ENCODE measurements at places on chromosomes 16 and 17. TPM values are rescaled to one million over a fixed set of nuclear protein-coding genes. Genes with fewer than 3 reads are reported as not detected.
A peak's percentile ranks its signal among the peaks of the same experiment; 100 is the strongest.

GRCh38 chr16:50448522-50448921, 79.7 kb upstream of the BRD7 start:
- H3K27me3 ChIP-seq, result no peaks in the 10 kb centered on the region
- no peak overlapping the region for H3K27ac ChIP-seq
- DNase-seq, result peak; percentile 38
- H3K4me3 ChIP-seq, result no peak overlapping the region
- no peaks in the 10 kb centered on the region for H3K36me3 ChIP-seq

The PITPNM3 gene
- 0.50 TPM for total RNA-seq

- H3K27me3 ChIP-seq, result no peaks in the 10 kb centered on the region
- H3K4me1 ChIP-seq, result no peaks in the 10 kb centered on the region
- H3K36me3 ChIP-seq, result no peaks in the 10 kb centered on the region
- H3K27ac ChIP-seq, result no peak overlapping the region
Observed at GRCh38 chr17:72998343-72998742, 94.1 kb downstream of the SLC39A11 start.

- no peak within 1 kb of the TSS for H3K4me3 ChIP-seq
- no peaks in the 10 kb centered on the region for H3K27me3 ChIP-seq
Observed at GRCh38 chr17:43942051-43942685, at the start of gene PPY. Gene PPY (minus strand): TSS chr17:43942476. CDS start chr17:43941654, 822 bp downstream.

The KRTAP4-3 gene
- not detected for total RNA-seq

The TRIM16 gene
- 16.2 TPM for total RNA-seq

DNA sequence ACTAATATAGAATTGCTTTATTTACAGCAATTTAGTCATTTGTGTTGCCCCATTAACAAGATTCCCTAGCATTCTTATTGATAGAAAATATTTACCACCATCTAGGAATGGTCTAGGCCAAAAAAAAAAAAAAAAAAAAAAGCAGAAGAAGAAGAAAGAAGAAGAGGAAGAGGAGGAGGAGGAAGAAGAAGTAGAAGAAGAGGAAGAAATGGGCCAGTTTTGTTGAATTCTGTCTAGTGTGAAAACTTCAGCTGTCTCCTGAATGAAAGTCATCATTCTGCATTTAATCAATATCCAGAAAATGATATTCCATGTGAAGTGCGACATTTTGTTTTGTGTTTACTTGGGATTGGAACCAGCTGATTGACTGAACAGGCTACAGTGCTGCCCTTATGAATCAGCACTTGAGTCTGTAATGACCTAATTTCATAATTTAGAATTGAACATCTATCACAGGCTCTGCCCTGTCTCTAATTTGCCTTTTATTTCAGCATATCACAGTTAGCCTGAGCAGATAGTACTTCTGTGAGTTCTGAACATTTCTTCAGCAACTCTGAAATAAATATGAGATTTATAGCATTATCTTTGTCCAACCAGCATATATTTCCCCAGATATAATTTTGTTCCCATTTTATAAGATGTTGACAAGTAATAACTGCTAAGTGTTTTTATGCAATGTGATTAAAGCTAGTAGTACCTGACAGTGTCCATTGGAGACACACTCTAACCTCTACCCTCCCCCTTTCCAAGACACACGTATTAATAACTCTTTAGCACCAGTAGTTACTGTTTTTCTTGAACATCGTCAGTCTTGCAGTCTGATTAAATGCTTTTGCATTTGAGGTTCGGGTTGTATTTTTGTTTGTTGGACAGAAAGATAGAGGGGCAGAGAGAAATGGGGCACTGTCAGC, 5.9 kb downstream of the ANKFN1 start:
- H3K27ac ChIP-seq, result peak overlapping the region; percentile 16
- no peak for DNase-seq
- no peaks in the 10 kb centered on the region for H3K27me3 ChIP-seq

- peaks cover 5% of the 10 kb centered on the region for H3K36me3 ChIP-seq
- no peaks in the 10 kb centered on the region for H3K4me1 ChIP-seq
- H3K27ac ChIP-seq, result no peak overlapping the region
- H3K27me3 ChIP-seq, result no peaks in the 10 kb centered on the region
Observed at GRCh38 chr16:4678596-4678995, 14.8 kb upstream of the NUDT16L1 start.

DNA sequence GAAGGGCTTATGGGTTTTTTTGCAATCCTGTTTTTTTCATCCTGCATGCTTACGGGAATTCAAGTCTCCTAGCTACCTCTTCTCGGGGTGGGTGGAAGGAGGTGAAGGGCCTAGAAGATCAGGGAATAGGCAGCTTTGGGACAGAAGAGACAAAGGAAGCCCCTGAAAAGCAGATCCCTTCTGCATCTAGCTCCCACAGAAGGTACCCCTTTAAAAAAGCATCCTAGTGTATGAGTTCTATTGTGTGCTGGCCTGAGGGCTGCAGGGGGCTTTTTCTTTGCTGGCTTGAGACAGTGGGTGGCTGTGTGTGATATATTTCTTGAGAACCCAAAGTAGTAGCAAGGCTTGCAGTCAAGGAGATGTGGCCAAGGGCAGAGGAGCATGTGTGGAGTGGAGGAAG, 330.5 kb downstream of the MAF start:
- no peak overlapping the region for H3K4me3 ChIP-seq
- H3K27ac ChIP-seq, result no peak overlapping the region
- H3K27me3 ChIP-seq, result no peaks in the 10 kb centered on the region
- no peaks in the 10 kb centered on the region for H3K36me3 ChIP-seq
- no peaks in the 10 kb centered on the region for H3K4me1 ChIP-seq

The HOXB5 gene
- total RNA-seq, result not detected

DNA sequence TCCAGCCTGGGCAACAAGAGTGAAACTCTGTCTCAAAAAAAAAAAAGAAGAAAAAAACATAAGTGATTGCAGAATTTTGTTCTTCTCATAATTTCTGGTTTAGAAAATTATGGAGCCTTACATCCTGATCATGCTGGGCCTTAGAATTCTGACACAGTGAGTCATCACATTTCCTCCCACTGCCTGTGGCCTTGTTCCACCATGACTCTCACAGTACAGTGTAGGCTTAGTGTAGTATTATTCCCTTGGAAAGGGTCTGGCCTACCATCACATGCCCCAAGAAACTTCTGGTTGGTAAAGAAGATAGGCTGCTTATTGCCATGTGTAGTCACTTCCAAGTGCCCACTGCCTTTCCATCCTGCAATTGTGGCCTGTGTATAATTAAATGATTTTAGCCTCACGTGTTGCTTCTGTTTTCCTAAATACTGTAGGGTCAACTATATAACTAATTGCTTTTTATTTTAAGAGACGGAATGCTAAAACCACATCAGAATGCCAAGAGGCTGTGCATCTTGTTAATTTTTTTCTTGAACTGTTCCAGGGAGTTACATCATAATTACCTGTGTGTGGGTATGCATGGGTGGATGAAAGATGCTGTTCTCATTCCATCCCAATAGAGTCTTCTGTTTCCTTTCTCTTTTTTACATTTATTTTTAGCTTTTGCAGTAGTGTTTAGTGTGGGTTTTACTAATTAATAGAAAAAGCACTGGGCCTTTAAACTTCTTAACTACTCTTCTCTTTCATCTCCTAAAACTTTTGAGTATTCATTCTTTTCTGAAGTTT, 25.9 kb downstream of the OGFOD1 start:
- H3K27ac ChIP-seq, result no peak overlapping the region
- DNase-seq, result no peak
- no peaks in the 10 kb centered on the region for H3K36me3 ChIP-seq
- no peak overlapping the region for H3K4me3 ChIP-seq
- no peaks in the 10 kb centered on the region for H3K27me3 ChIP-seq
- no peaks in the 10 kb centered on the region for H3K4me1 ChIP-seq

DNA sequence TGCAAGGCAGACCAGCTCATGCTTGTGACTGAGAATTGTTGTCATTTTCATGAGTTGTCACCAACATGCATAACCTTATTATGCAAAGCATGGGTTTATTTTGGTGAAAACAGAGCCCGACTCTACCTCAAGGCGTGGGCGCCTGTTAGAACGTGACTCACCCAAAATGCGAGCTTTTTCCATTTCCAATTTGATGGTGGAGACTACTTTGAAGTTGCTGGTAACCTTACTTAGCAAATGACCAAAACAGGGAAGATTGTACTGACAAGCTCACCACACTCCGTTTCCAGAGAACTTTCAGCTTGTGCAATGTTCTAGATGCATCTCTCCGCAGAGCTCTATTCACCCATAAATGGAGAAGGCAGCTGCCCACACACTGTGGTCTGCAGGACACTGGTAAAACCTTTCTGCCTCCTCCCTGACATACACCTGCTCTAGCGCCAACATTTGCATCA, 284.5 kb downstream of the MAF start:
- peaks cover 12% of the 10 kb centered on the region for H3K4me1 ChIP-seq
- no peaks in the 10 kb centered on the region for H3K36me3 ChIP-seq
- DNase-seq, result no peak
- H3K27me3 ChIP-seq, result no peaks in the 10 kb centered on the region

- H3K27ac ChIP-seq, result peak overlapping the region; percentile 94
- no peaks in the 10 kb centered on the region for H3K36me3 ChIP-seq
- H3K27me3 ChIP-seq, result no peaks in the 10 kb centered on the region
- peak; percentile 67 for DNase-seq
- peaks cover 45% of the 10 kb centered on the region for H3K4me1 ChIP-seq
Observed at GRCh38 chr17:75457047-75457654, 716 bp downstream of the TMEM94 start.

GRCh38 chr16:26672206-26672605, 394.5 kb upstream of the C16orf82 start:
- no peak overlapping the region for H3K27ac ChIP-seq
- no peaks in the 10 kb centered on the region for H3K4me1 ChIP-seq
- H3K4me3 ChIP-seq, result no peak overlapping the region
- H3K36me3 ChIP-seq, result no peaks in the 10 kb centered on the region
- DNase-seq, result no peak
- H3K27me3 ChIP-seq, result no peaks in the 10 kb centered on the region

- no peaks in the 10 kb centered on the region for H3K27me3 ChIP-seq
- no peak overlapping the region for H3K27ac ChIP-seq
- H3K36me3 ChIP-seq, result no peaks in the 10 kb centered on the region
- H3K4me3 ChIP-seq, result no peak overlapping the region
- H3K4me1 ChIP-seq, result no peaks in the 10 kb centered on the region
- DNase-seq, result no peak
Observed at GRCh38 chr16:20191566-20191965, 117.9 kb upstream of the GPR139 start.

The PRR35 gene
- total RNA-seq, result 0.14 TPM

The LDHD gene
- total RNA-seq, result 4.1 TPM

DNA sequence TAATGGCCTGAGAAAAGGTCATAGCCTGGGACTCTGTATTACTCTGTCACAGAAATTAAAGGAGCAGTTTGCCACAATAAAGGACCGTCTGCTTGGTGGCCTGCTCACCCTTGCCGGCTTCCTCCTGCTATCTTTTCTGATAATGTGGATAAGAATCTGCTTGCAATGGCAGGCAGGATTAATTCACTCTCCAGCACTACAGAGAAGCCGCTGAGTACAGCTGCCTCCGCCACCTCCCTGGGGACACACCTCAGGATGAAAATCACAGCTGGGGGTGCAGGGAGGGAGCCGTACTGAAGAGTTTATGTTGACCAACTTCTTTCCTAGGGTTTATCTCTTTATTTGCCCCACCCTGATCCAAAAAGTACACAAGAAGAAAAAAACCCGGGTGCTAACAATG, 245.9 kb upstream of the RPL38 start:
- no peak overlapping the region for H3K27ac ChIP-seq
- peak; percentile 59 for DNase-seq
- H3K27me3 ChIP-seq, result no peaks in the 10 kb centered on the region

The PTX4 gene
- not detected for total RNA-seq
